ENCODE measurements at places on chromosomes 3 and 15.

- peak; percentile 49 for DNase-seq
These were observed 3.8 kb downstream of the PLD1 start for GRCh38 chr3:171806200-171807128.

GRCh38 chr15:28944696-28945300, 59.0 kb downstream of the APBA2 start:
- DNase-seq: no peak

DNA sequence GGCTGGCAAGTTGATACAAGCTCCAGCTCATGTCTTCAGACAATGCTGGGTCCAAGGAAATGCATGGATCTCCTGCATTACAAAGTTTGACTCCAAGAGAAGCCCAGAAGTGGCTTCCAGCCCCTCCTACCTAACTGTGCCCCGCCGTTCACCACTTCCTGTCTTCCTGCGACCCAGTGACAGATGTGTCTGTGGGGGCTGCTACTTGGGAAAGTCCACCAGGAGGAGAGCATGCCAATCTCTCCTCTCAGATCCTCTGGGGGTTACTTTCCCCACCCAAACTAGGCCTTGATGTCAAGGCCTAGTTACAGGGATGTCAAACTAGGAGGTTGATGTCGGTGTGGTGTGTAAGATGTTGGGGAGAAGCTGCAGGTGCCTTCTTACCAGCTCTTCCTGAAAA, 133.6 kb upstream of the RASGRP1 start:
- DNase-seq: no peak

GRCh38 chr15:63067976-63068743, 25.6 kb downstream of the TPM1 start:
- no peak for DNase-seq

DNA sequence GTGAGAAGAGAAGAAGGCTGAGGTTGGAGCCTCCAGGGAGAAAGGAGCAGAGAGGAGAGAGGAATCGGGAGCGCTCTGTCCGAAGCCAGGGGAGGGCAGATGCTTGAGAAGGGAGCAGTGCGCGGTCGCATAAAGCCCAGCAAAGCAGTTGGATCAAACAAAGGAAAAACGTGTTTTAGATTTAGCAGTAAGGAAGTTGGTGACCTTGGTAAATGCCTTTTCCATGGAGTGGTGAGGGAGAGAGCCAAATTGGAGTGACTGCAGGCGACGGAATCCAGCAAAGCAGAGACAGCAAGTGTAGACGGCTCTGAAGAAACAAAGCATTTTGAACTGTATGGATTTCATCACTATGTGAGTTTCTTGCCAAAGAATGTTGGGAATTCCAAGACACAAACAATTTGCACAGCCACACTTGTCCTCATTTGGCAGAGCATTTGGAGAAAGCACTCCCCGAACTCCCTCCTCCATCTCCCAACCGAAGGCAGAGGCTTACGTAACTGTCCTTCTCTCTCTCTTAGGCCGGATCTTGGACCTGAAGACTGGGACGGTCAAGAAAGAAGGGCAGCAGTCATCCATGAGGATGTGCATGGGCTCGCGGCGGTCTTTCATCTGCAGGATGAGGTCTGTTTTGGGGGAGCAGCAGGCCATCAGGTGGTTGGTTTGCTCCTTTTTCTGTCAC, 103.6 kb downstream of the ARNT2 start:
- DNase-seq: no peak

DNA sequence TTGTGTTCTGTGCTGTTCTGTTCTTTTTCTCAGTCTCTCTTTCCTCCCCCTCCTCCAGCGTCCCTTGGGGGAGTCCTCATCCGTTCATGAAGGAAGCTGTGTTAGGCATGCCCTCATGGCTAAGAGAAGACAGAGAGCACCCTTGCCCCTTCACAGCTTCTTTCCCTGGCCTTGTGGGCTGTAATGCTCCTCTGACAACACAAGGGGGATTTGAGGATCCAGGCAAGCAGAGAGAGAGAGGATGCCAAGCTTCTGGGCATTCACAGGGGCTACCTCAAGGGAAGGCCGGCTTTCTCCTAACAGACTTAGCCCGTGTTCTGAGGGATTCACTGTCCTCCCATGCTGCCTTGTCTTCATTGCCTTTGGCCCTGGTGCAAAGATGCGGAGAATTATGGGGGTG, 389.5 kb downstream of the LRTM1 start:
- DNase-seq: no peak

GRCh38 chr15:63135281-63135680, 13.6 kb downstream of the LACTB start:
- DNase-seq: no peak

DNA sequence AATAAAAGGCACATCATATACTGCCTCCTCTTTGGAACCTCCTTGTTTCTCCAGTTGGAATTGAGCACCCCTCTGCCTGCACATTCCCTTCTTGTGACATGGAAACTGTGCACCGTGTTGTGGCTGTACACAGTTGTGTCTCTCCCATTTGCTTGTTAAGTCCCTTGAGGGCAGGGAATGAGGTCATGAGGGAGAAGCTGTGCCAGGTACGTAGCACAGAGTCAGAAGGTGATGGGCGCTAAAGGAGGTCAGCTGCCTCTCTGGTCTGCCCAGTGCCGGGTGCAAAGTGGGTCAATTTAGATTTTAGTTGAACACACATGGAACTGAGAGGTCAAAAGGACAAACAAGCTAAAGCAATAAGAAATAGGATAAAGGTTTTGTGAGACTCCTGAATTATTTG, 124.4 kb downstream of the FAM43A start:
- DNase-seq: no peak

- no peak for DNase-seq
These were observed 186.9 kb downstream of the PTPRG start for GRCh38 chr3:61748288-61748687.

DNA sequence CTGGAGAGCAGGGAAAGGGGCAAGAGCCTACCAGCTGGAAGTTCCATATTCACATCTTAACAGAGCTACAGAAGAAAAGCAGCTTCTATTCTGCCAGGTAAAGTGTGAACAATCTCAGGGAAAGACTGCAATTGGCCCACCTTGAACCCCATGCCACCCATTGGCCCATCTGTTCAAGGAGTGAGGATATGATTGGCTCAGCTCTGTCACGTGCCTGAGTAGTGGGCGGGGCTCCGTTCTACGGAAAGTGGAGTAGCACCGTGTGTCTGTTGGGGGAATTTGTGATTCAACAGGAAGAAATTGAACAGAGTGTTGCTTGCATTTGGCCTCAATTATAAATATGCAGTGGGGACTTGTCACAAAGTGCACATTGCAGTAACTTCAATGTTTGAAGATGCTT, 81.8 kb downstream of the MINAR1 start:
- DNase-seq: no peak

- DNase-seq: peak; percentile 71
These were observed 73.9 kb upstream of the SLC24A5 start for GRCh38 chr15:48046813-48047438.

DNA sequence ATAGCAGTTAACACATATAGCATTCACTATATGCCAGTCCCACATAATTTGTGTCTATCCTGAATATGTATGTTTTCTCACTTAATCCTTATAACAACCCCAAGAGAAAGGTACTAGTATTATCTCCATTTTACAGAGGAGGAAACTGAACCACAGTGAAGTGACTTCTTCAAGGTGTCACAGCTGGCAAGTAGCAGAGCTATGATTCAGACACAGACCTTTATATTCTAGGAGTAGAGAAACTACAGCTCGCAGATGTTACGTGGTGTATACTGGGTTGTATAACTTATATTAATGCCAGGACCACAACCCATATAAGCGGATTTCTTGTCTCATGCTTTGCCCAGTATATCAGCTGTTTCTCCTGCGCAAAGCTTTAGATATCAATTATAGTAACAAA, 29.5 kb upstream of the ICE2 start:
- no peak for DNase-seq

- peak; percentile 85 for DNase-seq
These were observed 22.1 kb upstream of the TRA2B start for GRCh38 chr3:185959609-185960521.

- DNase-seq: no peak
These were observed 248.9 kb upstream of the WNT5A start for GRCh38 chr3:55735976-55736375.

DNA sequence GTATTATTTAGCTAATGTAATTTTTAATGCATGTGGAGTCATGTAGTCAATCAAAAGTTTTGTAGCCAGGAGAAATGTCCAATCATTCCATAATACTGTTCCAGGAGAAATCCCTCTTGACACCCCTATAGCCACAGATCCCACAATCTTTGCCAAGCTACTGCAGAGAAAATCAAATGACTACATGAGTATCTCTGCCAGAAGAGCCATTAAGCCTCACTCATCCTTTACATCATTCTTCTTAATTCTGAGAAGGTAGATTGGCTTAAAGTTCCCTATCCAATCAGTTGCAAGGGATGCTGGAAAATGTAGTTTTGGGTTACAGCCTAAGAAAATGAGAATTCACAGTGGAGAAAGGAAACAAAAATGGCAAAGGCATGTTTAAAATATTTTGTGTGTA, 502.1 kb downstream of the ZBBX start:
- DNase-seq: no peak

DNA sequence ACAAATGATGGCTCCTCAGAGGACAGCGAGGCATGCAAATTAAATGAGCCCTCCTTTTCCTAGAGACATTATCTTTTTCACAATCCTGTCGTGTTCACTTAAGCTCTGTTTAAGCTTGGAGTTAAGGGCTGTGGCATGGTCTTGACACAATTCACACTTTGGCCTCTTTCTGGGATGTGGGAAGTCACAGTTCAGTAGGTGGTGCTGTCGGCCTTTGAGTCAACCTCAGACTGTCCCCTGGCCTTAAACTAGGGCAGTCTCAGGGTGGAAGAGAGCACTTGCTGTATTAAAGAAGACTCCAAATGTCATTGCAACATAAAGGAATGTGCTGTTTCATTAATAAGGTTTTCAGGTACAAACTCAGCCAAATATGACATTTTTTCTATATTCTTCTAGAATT, 351.0 kb downstream of the MCTP2 start:
- peak; percentile 41 for DNase-seq

DNA sequence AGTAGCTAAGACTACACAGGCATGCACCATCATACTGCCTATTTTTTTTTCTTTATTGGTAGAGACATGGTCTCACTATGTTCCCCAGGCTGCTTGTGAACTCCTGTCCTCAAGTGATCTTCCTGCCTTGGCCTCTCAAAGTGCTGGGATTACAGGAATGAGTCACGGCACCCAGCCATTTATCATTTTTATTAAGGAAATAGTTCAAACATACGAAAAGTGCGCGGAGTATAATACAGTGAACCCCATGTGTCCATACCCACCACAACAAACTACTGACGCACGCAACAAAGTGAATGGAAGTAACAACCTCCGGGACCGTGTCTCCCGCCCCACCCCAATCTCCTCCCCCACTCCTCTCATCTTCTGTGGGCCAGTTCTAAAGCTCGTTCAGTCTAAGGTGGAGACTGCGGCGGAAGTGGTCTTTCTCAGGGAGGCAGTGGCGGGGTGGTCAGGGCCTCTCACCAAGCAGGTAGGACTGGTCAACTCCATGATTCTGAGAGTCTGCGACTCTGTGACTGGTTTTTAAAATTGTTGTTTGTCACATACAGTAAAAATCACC, 42.1 kb downstream of the DNAJB8 start:
- no peak for DNase-seq

DNA sequence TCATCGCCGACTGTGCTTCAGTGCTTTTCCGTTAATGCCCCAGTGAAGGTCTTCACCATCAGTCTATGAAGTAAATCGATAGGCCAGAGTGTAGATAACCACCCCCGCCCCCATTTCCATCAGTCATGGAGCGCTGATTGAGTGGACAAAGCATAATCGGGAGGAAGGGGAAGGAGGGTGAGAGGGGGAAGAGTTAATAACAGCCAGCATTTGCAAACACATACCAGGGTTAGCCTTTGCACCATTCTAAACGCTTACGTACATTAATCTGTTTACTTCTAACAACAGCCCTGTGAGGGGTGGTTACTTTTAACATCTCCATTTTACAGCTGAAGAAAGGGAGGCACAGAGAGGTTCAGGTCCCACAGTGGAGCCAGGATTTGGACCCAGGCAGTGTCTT, 26.8 kb downstream of the EDEM1 start:
- DNase-seq: no peak

- DNase-seq: peak; percentile 57
These were observed 2.8 kb downstream of the HES1 start for GRCh38 chr3:194138732-194139070.

- no peak for DNase-seq
These were observed 541.5 kb downstream of the GABRG3 start for GRCh38 chr15:27512281-27513001.

- peak; percentile 93 for DNase-seq
These were observed 404.1 kb upstream of the ATP11B start for GRCh38 chr3:182389071-182389815.

DNA sequence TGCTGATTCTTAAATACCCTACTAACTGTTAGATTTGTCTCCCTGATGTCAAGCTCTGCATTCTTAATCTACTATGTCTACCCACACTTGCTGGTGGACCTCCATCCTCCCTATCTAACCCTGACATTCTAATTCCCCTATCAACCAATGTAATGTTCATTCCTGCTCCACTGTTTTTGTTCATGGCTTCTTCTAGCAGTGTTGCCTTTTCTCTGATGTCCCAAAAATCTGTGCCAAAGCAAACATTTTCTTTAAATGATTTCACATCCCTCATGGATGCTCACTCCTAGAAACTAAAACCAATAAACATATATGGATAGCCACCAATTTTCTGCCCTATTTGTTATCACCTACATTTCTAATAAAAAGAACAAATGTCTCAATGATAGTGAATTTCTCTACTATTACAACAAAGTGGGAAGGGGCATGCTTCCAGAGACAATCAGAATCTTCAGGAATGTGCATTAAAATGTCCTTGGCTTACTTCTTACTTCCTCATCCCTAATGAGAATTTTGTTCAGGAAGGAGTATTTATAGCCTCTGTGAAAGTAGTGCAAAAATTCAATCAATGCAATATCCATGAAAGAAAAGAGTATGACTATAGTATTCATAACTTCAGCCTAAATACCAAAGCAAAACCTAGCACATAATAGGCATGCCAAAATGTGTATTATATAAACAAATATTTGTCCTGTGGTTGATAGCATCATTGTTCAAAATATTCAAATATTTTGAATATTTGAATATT, 273.3 kb downstream of the ZNF385D start:
- DNase-seq: no peak

- DNase-seq: peak; percentile 32
These were observed 2.7 kb upstream of the BAHD1 start for GRCh38 chr15:40437752-40438687.
